ENCODE measurements at places on chromosomes 11 and 22.

DNA sequence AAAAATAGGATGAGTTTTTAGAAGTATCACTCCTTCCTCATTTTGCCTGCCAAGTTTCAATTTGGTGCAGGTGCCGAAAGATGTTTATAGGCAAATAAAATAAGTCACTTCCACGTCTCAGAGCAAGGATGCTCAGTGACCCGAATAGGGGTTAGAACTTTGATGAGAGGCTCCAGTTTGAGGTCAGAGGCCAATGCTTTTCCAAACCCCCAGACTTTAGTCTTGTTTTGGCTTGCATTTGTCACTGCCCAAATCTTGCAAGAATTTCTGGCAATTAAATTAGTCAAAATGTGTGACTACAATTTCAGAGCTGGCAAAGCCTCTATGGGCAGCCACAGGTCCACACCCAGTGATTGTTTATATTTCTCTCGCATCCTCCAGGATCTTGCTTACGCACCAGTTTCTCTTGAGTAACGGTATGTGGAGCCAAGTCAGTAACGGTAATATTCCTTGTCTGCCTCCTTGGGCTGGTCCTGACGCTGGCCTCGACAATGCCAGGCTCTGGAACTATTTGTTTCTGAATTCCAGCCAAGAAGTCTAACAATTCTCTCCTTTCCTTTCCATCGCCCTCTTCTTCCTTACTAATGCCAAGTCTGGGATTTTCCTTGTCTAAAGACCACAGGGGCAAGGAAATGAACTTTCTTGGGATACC lies 9.9 kb upstream of the NUP160 start:
- DNase-seq: no peak

GRCh38 chr11:122439866-122440810 lies 215.4 kb upstream of the UBASH3B start:
- DNase-seq: no peak

- DNase-seq: no peak
Measured at GRCh38 chr22:42626951-42627625, 12.4 kb upstream of the POLDIP3 start.

DNA sequence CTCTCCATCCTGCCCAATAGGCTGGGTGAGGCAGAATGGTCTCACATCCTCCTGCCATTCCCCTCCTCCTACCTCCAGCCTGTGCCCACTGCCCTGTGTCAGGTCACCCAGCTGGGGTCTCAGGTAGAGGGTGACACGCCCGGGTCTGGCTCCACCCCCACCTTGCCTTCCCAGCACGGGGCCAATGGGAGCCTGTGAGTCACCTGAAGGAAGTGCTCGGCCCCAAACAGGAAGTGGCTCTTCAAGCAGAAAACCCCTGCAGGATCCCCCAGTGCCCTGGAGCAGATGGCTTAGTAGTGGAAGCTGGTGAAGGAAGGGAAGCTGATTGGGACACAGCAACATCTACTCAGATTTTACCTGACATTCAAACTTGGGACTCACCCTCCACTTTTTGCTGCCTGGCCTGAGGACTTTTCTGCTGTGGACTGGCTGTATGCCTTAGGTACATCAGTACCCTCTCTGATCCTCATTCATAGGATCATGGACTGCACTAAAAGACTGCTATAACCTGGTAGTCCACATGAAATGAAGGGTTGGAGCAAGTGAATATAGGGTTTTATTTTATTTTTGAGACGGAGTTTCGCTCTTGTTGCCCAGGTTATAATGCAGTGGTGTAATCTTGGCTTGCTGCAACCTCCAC lies 33.4 kb downstream of the GDPD5 start:
- DNase-seq: no peak

DNA sequence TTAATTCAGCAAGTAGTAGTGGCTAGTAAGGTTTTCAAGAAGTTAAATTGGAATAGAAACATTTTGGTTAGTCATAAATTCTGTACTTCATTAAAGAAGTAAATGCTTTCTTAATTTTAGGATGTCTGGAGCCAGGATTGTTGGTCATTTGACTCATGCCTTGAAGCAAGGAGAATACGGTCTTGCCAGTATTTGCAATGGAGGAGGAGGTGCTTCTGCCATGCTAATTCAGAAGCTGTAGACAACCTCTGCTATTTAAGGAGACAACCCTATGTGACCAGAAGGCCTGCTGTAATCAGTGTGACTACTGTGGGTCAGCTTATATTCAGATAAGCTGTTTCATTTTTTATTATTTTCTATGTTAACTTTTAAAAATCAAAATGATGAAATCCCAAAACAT lies 25.8 kb downstream of the ACAT1 start:
- DNase-seq: no peak

GRCh38 chr11:75689863-75690609 lies 21.2 kb upstream of the MAP6 start:
- no peak for DNase-seq

DNA sequence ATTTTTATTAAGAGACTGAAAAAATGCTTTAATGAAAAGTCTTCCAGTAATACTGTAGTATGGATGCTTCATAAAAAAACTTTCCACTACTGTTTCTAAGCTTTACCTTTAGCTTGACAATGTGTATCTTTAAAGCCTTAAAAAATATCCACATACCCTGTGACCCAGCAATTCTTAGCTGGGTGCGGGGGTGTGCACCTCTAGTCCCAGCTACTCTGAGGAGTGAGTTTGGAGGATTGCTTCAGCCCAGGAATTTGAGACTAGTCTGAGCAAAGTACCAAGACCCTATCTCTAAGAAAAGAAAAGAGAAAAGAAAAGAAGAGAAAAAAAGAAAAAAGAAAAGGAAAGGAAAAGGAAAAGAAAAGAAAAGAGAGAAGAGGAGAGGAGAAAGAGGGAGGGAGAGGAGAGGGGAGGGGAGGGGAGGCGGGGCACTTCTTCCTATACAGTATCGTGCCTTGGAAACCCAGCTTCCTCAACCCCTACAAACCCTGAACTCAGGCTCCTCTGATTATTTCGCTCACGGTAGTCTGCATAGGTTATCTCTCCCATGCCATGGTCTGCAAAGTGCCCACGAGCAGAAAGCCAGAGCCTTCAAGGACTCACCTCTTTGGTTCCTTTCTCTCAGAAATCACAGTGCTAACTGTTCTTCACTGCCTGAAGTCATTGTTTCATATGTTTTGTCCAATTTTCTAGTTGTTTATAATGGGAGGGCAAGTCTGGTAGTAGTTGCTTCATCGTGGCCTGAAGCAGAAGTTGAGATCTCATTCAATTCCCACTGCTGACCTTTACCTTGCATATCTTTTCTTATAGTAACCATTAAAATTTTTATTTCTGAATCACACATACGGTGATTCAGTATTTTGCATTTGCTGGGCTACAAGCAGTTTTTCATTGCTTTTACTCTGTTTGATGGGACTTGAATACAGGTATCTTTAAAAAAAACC lies 82.2 kb downstream of the FAM83F start:
- DNase-seq: no peak

GRCh38 chr11:19881177-19881576 lies 168.5 kb downstream of the NAV2 start:
- DNase-seq: no peak

GRCh38 chr11:2549491-2549875 lies 104.7 kb downstream of the KCNQ1 start:
- DNase-seq: peak; percentile 23

DNA sequence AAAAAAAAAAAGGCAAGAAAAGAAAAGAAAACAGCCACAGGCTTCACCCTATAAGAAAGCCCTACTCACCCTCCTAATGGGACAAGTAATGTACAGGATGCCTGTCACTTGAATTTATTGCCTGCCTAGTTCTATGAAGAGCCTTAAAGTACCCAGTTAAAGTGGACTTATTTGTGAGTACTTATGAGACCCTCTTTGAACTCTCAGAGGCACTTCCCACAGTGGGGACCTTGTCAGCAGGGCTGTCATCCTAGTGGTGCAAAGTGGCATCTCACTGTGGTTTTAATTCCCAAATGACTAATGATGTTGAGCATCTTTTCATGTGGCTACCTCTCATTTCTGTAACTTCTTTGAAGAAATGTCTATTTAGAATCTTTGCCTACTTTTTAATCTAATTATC lies 41.8 kb upstream of the BARX2 start:
- no peak for DNase-seq

DNA sequence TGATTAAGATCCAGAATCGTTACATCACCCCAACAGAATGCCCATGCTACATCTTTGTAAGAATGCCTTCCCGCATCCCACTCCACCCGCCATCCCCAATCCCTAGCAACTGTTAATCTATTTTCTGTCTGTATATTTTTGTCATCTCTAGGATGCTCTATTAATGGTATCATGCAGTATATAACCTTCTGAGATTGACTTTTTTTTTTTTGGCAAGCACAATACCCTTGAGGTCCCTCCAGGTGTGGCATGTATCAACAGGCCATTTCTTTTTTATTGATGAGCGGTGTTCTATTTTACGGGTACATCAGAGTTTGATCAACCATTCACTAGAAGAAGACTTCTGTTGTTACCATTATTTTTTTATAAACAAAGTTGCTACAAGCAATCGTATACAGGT lies 30.2 kb upstream of the SCN3B start:
- DNase-seq: no peak

- no peak for DNase-seq
Measured at GRCh38 chr11:10502065-10502680, 38.8 kb downstream of the RNF141 start.

DNA sequence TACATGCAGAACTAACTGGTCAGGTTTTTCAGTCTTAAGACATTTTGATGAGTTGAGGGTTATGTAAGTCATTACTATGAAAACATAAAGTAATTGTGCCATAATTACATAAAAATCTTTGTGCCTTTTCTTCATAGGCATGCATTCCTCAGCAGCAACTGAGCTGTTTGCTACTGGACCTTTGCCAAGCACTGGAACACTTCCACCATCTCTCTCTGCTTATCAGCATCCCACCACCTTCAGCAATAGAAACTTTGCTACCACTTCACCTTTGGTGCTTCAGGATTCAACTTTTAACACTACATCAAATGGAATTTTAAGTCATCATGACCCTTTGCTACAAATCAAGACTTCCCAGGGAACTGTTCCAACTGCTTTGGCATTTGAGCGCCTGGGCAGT lies 39.0 kb downstream of the QSER1 start:
- no peak for DNase-seq

- no peak for DNase-seq
Measured at GRCh38 chr11:110613197-110613918, 98.9 kb downstream of the ARHGAP20 start.

DNA sequence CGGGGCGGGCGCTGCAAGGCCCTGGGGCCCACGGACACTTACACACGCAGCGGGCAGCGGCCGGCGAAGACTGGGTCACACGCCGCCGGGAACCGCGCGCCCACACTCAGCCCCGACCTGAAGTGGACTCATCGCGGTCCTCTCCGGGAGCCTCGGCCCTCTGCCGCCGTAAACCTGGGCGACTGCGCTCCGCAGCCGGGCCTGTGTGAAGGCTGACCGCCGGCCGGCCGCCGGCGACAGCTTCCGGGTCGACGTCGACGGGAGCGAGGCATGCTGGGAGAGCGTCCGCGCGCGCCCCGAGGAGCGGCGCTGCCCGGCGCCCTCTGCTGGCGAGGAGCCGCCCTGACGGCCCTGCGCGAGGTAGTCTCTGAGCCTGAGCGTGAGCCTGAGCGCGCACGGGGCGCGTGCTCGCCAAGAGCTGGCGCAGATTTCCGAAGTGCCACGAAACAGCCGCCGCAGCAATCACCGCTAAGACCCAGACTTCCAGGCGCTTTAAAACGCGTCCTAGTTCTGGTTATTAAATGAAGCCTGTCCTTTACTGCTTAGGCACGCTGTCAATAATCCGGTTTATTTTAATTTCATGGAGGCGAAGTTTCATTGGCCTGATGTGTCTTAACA lies at the start of gene SNX19:
Gene SNX19 (minus strand): TSS at position 242 of the 618 bp plus-strand sequence. CDS start 540 bp downstream, outside the sequence.
- DNase-seq: peak; percentile 97

DNA sequence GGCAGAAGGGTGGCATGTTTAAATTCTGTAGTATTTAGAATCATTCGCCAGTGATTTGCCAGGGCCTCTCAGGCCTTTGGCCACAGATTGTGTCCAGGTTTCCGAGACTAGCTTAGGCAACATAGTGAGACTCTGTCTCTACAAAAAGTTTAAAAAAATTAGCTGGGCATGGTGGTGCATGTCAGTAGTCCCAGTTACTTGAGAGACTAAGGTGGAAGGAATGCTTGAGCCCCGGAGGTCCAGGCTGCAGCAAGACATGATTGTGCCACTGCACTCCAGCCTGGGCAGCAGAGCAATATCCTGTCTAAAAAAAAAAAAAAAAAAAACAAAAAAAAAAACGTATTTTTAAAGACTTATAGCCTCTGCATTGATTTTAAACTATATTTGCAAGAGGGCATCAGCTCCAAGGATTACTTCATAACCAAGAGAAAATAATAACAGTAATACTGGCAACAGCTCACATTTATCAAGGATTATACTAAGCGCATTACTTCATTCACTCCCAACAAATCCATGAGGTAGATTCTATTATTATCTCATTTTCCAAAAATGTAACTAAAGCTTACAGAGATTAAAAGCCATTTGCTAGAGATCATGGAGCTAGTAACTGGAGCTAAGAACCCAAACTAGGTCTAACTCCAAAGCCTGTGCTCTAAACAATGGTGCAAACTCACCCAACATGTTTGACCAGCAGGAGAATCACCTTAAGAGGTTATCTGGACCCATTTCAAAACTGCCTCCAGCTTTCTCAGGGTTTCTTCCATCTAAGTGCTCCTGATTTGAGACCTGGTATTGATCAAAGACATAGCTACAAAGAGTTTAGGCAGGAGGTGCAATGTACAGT lies 32.6 kb upstream of the SLC6A5 start:
- no peak for DNase-seq

- peak; percentile 94 for DNase-seq
Measured at GRCh38 chr22:21952586-21953571, at the start of gene PPM1F. Gene PPM1F (minus strand): TSS chr22:21952848. CDS start chr22:21946048, 6,800 bp downstream.

DNA sequence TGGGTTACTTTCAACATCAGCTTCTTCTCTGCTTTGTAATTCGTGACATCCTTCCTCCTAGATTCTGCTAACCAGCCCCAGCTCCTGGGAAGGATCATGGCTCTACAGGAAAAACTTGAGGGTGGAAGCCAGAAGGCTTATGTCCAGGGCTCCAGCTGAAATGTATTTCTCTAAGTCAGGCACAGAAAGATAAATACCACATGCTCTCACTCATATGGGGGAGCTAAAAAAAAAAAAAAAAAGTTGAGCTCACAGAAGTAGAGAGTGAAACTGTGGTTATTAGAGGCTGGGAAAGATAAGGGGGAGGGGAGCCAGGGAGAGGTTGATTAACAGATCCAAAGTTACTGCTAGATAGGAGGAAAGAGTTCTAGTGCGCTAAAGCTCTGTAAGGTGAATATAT lies 74.9 kb downstream of the DSCAML1 start:
- no peak for DNase-seq

DNA sequence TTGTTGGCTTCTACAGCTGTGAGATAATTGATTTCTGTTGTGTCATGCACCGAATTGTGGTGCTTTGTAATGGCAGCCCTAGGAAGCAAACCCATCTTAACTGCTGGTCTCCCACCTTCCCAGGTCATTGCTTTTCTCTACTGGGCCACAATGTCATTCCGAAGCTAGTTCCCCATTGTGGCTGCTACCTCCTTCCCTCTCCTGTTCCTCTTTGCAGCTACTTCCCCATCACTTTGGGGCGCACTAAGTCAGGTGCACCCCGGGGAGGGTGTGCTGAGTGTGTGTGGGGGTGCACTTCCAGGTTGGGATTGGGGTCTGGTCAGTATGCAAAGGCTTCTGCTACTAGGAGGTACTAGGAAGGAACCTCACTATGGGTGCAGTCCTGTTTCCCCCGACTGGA lies 109.3 kb downstream of the ST3GAL4 start:
- no peak for DNase-seq

- DNase-seq: no peak
Measured at GRCh38 chr22:50476868-50477267, 2.0 kb upstream of the SBF1 start.
